ENCODE measurements at places on chromosomes 12 and 14. TPM values are rescaled to one million over a fixed set of nuclear protein-coding genes. Genes with fewer than 3 reads are reported as not detected.
A peak's percentile ranks its signal among the peaks of the same experiment; 100 is the strongest.

GRCh38 chr12:65536876-65537681 lies 258.6 kb downstream of the MSRB3 start:
- H3K4me1 ChIP-seq: peaks cover 9% of the 10 kb centered on the region
- peaks cover 2% of the 10 kb centered on the region for H3K27me3 ChIP-seq
- H3K4me3 ChIP-seq: no peak overlapping the region
- H3K27ac ChIP-seq: no peak overlapping the region

- no peak for DNase-seq
- H3K36me3 ChIP-seq: no peaks in the 10 kb centered on the region
- H3K27ac ChIP-seq: no peak overlapping the region
- no peak overlapping the region for H3K4me3 ChIP-seq
Observed at GRCh38 chr12:82966001-82966559, 279.4 kb downstream of the TMTC2 start.

DNA sequence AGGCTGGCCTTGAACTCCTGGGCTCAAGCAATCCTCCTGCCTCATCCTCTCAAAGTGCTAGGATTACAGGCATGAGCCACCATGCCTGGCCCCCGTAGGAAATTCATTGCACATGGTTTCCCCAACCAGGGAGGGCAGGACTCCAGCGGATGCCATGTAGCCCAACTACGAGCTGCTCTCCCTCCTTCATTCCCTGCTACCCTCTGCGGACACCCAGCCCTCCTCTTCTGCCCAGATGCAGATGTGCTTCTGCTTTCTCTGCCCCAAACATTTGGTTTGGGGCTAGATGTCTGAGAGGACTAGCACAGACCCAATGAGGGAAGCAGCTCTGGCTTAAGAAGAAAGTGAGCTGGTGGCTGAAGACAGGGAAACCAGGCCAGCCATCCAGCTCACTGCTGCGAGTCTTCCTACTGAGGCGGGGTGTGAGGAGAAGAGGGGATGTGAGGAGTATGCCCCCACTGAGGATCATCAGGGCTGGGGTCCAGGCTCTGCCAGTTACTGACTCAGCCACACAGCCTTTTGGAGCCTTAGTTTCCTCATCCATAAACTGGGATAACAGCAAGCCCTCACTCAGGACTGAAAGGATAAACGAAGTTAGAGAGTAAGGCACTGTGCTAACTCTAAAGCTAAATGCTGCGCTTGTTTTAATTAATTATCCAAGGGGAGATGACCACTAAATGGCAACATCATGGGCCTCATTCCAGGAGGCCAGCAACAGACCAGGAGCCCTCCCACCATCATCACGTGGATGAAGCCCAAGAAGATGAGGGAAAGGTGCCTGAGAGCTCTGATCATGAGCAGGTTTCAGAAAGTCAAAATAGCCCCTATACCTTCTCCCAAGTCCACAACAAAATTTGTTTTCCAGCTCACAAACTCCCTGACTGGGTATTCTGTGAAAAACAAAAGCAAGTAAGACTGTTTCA lies 10.9 kb downstream of the CTDSP2 start:
- H3K27ac ChIP-seq: peak overlapping the region; percentile 93
- DNase-seq: no peak
- peak overlapping the region; percentile 66 for H3K4me3 ChIP-seq
- H3K36me3 ChIP-seq: no peaks in the 10 kb centered on the region
- H3K27me3 ChIP-seq: no peaks in the 10 kb centered on the region

GRCh38 chr12:51430196-51430895 lies 5.7 kb downstream of the SLC4A8 start:
- DNase-seq: no peak
- H3K36me3 ChIP-seq: peaks cover 3% of the 10 kb centered on the region
- H3K27ac ChIP-seq: no peak overlapping the region
- peaks cover 13% of the 10 kb centered on the region for H3K4me1 ChIP-seq
- no peak overlapping the region for H3K4me3 ChIP-seq

DNA sequence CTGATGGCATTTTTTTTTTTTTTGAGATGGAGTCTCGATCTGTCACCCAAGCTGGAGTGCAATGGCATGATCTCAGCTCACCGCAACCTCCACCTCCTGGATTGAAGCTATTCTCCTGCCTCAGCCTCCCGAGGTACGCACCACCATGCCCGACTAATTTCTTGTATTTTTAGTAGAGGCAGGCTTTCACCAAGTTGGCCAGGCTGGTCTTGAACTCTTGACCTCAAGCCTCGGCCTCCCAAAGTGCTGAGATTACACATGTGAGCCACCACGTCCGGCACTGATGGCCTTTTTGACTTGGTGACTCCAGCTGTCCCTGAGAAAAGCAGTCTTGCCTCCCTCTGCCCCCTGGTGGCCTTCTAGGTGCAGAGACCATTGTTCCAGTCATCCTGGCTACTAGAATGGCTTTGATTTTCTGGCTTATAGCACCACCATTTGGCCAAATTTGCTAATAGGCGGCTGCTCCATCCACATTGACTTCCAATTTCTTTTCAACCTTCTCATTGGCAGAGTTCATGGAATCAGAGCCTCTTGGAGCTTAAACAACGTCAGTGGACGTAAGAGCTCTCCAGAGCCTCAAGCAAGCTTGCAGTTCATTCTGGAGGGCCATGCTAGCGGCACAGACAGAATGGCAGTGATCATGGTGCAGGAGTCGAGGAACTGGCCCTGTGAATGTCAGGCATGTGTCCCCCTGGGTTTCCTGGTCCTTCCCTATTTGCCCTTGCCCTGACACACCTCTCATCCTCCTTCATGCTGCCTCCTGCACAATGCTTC lies 25.4 kb upstream of the EIF4B start:
- H3K36me3 ChIP-seq: no peaks in the 10 kb centered on the region
- H3K4me3 ChIP-seq: no peak overlapping the region
- no peak overlapping the region for H3K27ac ChIP-seq
- H3K4me1 ChIP-seq: no peaks in the 10 kb centered on the region

- H3K27me3 ChIP-seq: no peaks in the 10 kb centered on the region
- no peak overlapping the region for H3K27ac ChIP-seq
- H3K4me1 ChIP-seq: no peaks in the 10 kb centered on the region
Observed at GRCh38 chr14:43687921-43688320, 819.2 kb downstream of the FSCB start.

- no peaks in the 10 kb centered on the region for H3K4me1 ChIP-seq
- H3K4me3 ChIP-seq: no peak overlapping the region
- no peaks in the 10 kb centered on the region for H3K27me3 ChIP-seq
- no peaks in the 10 kb centered on the region for H3K36me3 ChIP-seq
- no peak overlapping the region for H3K27ac ChIP-seq
Observed at GRCh38 chr12:20063116-20063515, 305.2 kb upstream of the PDE3A start.

DNA sequence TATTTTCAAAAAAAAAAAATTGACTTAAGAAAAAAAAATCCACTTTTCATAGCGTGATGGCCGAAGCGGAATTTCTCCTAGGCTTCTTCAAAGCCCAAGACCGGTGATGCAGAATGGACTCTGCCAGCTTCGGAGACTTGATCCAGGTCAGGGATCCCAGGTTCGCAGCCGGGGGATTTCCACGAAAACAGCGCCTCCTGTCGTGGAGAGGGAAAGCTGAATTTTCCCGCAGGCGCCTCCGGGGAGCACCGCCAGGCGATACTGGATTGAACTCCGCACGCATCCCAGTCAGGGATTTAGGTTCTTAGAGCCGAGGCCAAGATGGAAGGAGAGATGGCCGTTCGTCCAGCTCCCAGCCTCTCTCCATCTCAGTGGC lies 2.1 kb downstream of the TTC6 start:
- no peak for DNase-seq
- H3K27ac ChIP-seq: no peak overlapping the region
- peaks cover 6% of the 10 kb centered on the region for H3K4me1 ChIP-seq
- peaks cover 4% of the 10 kb centered on the region for H3K36me3 ChIP-seq
- H3K4me3 ChIP-seq: no peak overlapping the region

GRCh38 chr12:67742461-67742860 lies 93.9 kb downstream of the DYRK2 start:
- H3K4me1 ChIP-seq: no peaks in the 10 kb centered on the region
- no peak overlapping the region for H3K27ac ChIP-seq
- H3K36me3 ChIP-seq: peaks cover 3% of the 10 kb centered on the region
- H3K27me3 ChIP-seq: no peaks in the 10 kb centered on the region
- H3K4me3 ChIP-seq: no peak overlapping the region

- no peak overlapping the region for H3K27ac ChIP-seq
- no peaks in the 10 kb centered on the region for H3K4me1 ChIP-seq
- no peaks in the 10 kb centered on the region for H3K27me3 ChIP-seq
- no peak overlapping the region for H3K4me3 ChIP-seq
- DNase-seq: no peak
Observed at GRCh38 chr12:87870061-87870460, 159.1 kb downstream of the C12orf50 start.

DNA sequence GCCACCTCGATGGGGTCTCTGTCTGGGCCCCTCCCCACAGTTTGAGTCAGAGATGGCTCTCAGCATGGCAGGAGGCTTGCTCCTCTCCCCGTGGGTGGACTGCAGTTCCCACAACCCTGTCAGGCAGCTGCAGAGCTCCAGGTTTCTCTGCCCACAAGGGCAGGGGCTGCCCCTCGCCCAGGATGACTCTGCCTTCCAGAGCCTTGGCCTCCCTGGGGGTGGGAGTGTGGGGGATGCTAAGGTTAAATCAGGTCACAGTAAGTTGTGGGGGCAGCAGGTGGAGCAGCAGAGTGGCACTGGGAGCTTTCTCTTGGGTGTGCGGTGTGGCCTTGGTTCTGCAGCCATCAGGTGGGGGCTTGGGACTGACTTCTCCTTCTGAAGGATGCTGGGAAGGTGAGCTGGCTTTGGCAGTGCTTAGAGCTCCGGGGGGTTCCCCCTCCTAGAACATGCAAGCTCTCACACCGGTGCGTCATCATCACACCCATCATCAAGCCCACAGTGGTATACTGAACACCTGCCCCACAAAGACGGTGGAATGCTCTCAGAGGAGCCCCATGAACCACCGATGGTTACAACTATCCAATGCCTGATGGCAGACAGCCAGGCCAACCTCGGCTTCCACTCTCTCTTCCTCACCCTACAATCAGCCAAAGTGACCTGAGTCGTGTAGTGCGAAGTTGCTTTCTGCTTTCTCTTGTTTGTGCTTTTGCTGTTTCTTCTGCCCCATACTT lies 39.7 kb downstream of the ERH start:
- H3K27ac ChIP-seq: no peak overlapping the region
- no peak overlapping the region for H3K4me3 ChIP-seq

The INHBE gene
- total RNA-seq: not detected

The SRSF5 gene
- total RNA-seq: 565 TPM

The SERPINA4 gene
- total RNA-seq: not detected
